KBM-7 (cell line): ENCODE measurements at places on chromosomes 13 and 19.

GRCh38 chr19:4144666-4145249 is 8.7 kb upstream of the CREB3L3 start:
- no peak for DNase-seq

DNA sequence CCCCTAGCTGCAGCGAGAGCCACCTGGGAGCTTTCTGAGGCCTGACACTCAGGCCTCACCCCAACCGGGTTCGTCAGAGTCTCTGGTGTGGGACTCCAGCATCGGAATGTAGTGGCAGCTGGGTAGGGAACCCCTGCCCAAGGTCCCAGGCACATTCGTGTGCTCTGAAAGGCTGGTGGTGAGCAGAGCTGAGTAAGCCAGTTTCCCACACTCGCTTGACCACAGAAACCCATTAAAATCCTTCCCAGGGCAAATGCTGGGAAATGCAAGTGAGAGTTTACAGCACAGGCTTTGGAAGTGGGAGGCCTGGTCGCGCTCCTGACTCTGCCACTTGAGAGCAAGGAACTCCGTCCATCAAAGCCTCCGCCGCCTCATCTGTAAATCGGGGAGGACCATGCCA is 4.2 kb downstream of the TRAPPC6A start:
- no peak for DNase-seq

DNA sequence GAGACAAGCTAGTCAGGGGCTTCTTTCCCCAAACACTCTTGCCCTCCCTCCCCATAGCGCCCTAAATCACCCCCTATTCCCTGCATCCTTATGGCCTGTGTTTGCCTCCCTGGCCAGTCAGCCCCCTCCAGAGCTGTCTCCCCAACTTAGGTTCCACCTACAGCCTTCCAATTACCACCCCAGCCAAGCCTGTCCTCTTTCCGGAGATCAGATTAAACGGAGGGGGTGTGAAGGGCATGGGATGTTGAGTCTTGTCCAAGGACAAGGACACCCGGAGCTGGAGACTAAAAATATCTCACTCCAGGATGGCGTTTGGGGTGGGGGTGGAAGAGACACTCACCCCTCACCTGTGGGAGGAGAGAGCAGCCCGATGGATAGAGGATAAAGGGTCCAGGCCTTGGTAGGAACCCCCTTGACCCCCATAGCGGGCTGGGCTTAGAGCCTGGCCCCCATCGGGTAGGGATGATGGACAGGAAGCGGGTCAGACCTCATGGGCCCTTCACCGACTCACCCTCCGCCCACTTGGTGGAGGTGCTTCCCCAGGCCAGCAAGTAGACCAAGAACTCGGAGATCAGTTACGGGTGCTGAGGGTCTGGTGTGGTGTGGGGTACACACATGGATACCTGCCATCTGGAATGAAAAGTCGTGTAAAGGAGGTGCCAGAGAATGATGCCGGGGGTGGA is 6.0 kb downstream of the ZNF865 start:
- no peak for DNase-seq

DNA sequence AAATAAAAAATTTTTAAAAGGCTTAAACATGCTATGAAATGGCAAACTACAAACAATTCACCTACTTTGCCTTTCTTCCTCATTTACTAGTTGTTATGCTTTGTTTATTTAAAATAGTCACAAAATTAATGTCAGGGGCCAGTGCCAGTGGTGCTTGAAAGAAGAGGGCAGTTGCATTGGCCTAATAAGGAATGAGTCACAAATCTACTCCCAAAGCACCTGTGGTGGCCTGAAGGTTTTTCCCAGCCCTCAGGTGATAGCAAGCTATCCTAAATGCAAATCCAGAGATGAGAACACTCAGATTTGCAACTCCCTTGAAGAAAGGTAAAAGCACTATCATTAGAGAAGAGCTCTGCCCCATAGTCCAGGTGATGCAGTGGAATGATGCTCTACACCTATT is 103.6 kb downstream of the MBNL2 start:
- DNase-seq, result no peak

DNA sequence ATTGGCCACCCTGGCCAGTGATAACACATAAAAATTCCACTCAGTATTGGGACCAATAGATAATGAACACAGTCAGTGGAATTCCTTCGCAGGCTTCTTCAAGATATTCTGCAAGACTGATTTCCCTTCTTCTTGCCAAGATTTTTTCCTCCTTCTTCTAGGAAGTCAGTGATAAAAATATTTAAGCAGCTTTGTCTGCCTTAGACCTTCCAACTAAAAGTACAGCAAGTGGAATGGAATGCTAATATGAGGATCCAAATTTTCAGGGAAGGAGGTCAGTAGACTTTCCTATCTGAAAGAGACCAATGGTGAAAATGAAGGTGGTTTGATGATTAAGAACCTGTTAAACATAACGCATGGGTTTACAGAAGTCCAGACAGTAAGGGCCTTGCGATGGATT is 9.6 kb downstream of the STARD13 start:
- no peak for DNase-seq

GRCh38 chr19:33194532-33194885 is 379 bp downstream of the LRP3 start:
- no peak for DNase-seq

GRCh38 chr19:33552191-33552927 is 30.8 kb upstream of the PEPD start:
- no peak for DNase-seq

- DNase-seq, result peak; percentile 77
Measured at GRCh38 chr19:38683393-38684077, 36.1 kb downstream of the ACTN4 start.

GRCh38 chr19:47492137-47492533 is 8.1 kb upstream of the KPTN start:
- no peak for DNase-seq

DNA sequence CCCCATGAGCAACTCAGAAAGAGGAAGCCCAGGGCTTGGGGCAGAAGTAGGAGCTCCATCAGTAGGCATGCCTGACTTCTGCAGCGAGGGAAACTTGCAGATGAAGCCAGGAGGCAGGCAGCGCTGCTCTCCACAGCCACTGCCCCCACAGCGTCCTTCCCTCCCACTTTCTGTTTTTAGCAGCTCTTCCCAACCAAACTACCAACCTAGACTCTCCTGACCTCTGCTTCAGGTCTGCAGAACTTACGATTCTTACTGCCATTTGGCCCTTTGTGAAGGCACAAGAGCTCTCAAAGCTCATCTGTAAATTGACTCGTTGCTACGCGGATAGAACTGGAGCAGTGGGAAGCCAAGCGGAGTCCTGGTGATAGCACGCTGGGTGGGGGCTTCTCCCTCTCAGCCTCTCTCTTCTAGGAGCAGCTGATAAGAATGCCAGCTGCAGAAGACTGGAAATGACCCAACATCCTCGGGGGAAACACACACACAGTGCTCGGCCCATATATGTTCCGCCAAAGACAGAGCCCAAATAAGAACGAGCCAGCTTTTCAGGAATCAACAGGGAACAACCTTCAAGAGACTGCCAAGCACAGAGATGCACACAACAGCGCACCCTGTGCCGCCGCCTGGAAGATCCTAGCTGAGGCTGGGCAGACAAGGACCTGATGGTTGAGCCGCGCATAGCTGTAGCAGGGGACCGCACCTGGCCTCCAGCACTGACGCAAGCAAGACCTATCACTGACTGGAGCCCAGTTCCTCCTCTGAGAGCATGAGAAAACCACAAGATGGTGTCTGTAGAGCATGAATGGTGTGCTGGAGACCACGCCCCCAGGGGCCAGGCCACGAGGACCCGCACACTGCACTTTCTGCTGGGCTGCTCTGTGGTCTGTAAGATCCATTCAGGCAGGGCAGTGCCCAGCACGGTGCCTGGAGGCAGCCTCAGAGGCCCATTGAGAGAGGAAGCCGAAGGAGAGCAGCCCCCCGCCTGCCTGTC is 15.9 kb upstream of the SLC35E1 start:
- DNase-seq, result peak; percentile 89

DNA sequence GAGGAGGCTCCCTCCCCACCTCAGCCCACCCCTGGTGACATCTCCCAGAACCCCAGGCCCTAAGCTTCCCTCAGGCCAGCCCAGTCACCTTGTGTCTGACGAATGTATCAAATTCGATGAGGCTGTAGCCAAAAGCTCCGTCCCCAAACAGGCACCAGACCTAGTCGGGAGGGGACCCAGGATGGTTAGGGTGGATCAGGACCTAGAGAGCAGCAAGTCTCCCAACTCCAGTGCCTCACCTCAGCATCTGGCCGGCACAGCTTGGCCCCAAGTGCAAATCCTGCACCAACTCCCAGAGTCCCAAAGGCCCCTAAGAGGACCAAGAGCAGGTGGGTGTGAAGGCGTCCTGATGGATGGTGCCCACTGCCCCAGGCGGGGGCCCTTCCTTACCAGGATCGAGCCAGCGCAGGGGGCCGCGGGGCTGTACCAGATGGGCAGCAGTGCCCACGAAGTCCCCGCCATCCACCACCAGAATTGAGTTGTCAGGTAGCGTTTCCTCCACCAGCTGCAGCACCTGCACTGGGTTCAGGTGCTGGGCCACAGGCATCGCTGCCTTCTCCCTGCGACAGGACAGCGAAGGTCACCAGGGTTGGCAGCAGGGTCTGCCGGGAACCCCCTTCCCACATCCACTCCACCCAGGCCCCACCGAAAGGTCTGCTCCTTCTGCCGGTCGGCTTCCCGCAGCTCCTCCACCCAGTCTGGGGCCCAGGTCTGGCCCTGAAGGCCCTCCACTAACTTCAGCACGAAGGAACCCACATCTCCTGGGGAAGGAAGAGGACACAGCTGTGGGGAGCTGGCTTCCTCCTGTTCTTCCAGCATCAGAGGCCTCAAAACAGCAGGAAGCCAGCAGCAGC is 8.8 kb downstream of the SYDE1 start:
- no peak for DNase-seq

DNA sequence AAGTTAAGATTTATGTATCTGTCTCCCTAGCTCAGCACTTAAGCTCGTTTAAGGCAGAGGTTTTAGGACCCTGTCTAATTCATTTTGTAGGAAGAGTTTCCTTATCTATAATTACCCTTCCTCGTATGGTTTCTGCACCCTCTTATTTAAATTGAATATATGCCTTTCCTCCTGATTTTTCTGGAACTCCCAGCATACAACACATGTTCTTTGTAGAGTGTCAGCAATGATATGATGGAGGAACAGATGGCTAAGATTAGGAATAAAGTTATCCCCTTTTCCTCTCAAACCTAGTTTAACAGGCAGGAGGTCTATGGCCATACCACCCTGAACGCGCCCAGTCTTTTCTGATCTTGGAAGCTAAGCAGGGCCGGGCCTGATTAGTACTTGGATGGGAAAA is 359.5 kb downstream of the PCDH17 start:
- no peak for DNase-seq

GRCh38 chr19:40933025-40933424 is 51.0 kb upstream of the CYP2A7 start:
- DNase-seq, result no peak

- no peak for DNase-seq
Measured at GRCh38 chr13:80312967-80313366, 28.0 kb downstream of the SPRY2 start.

DNA sequence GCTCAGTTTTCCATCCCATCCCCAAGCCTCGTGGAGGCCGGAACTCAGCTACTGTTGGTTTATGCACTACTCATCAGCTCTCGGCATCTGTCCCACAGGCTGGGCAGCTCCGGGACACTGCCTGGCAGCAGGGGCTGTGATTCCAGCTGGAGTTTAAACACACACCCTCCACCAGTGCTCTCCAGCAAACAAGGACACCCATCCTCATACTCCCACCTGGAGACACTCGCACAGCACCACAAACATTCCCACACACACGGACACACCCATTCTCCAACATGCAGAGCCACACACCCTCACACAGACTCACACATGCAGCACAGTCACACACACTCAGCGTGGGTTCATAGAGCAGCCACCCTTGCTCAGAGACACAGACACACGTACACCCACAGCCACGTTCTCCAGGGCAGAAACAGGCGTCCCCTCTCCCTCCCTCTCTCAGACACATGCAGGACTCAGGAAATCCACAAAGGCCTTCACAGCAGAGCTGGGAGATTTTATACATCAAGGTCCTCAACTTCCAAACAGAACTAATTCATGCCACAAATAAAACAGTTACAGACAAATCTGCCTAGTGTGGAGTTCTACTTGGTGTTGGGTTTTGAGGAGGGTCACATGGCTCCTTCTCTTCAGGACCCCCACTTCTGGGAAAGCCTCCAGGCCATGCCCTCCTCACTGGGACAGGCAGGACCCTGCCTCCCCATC is 785.4 kb downstream of the UQCRFS1 start:
- DNase-seq, result no peak
